ENCODE measurements at places on chromosomes 2 and 18. TPM values are rescaled to one million over a fixed set of nuclear protein-coding genes. Genes with fewer than 3 reads are reported as not detected.

DNA sequence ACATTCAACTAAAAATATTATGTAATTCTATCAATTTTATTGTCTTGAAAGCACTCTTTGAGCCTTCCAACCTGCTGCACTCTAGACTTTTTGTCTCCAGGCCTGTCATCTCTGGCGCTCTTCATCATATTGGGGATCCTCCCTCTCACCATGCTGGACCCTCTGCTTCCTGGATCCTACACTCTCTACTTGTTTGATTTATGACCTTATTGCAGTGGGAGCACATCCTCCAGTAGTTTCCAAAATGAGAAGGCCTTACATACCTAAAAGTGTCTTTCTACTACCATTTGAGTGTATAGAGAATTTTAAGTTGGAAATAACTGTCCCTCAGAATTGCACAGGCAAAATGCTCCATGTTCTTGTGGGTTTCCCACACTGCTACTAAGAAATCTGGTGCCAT, 25.2 kb downstream of the PNO1 start:
- no peak for DNase-seq

- no peak for DNase-seq
Observed at GRCh38 chr2:237670641-237671040, 43.3 kb downstream of the LRRFIP1 start.

- DNase-seq: no peak
Observed at GRCh38 chr2:150441226-150441625, 46.2 kb downstream of the RND3 start.

Gene COL6A3
- not detected for total RNA-seq

Gene B3GNT2
- 28.5 TPM for total RNA-seq

Gene DIS3L2
- total RNA-seq: 23.9 TPM
